OCI-LY7 (cell line): ENCODE measurements at places on chromosomes 7 and 10.

DNA sequence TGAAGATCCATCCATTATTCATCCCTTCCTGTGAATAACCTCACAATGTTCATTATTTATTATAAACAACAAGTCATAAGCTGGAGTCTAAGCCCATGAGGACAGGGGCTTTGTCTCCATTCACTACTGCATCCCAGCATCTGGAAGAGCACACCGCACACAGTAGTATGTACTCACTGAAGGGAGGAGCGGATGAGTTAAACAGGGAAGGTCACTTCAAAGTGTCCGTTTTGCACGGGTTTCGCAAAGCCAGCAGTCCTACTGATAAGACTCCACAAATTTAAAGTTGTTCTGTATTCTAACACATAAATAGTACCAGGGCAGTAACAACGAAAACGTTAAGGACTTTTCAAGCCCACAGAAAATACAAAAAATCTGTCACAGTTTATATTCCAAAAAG is 167.9 kb downstream of the PARD3 start:
- no peak for DNase-seq

DNA sequence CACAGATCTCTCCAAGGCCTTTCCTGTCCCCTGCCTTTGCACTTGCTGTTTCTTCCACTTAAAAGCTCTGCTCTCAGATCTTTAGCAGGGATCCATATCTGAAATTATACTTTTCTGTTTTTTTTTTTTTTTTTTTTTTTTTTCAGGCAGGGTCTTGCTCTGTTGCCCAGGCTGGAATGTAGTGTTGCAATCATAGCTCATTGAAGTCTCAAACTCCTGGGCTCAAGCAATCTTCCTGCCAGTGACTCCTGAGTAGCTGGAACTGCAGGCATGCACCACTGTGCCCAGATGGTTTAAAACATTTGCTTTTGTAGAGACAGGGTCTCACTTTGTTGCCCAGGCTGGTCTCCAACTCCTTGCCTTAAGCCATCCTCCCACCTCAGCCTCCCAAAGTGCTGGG is 5.0 kb upstream of the TSPAN15 start:
- no peak for DNase-seq

DNA sequence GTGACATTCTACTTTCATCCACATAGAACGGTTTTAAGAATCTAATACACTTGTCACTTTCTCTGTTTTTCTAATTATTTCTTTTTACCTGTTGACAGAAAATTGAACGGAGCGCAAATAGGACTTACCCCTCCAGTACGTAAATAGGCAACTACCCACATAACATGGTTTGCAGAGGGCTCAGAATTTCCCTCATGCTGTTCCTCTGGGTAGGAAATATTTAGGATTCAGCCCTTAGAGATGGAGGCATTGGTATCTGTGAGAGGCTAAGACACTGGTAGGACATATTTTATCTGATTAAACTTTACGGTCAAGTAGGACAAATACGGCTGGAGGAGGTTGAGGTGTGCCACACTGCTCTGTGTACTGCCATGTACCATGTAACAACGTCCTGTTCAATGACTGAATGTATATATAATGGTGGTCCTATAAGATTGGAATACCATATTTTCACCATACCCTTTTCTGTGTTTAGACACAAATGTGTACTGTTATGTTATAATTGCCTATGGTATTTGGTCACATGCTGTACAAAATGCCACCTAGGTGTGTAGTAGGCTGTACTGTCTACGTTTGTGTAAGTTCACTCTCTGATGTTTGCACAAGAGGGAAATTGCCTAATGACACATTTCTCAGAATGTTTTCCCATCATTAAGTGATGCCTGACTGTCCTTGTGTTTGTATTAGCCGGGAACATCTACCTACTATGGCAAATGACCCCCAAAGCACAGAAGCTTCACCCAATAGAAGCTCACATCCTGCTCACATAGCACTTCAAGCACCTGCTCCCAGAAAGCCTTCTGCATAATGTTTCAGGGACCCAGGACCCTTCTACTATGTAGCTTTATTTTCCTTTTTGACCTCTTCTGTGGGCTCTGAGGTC is 429.4 kb upstream of the AKR1E2 start:
- DNase-seq = no peak

DNA sequence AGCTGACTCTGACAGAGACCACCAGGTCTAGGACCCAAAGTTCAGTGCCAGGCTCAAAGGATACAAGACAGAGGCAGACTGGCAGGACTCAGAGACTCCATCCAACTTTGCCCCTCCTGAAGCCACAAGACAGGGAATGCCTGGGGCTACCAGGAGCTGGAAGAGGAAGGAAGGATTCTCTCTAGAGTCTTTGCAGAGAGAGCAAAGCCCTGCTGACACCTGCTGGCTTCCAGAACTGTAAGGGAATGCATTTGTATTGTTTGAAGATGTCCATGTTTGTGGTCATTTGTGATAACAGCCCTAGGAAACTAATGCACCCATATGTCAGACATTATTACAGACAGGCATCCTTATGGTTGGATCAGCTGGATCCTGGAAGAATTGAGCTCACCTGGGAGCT is 132.3 kb upstream of the C7orf33 start:
- no peak for DNase-seq

DNA sequence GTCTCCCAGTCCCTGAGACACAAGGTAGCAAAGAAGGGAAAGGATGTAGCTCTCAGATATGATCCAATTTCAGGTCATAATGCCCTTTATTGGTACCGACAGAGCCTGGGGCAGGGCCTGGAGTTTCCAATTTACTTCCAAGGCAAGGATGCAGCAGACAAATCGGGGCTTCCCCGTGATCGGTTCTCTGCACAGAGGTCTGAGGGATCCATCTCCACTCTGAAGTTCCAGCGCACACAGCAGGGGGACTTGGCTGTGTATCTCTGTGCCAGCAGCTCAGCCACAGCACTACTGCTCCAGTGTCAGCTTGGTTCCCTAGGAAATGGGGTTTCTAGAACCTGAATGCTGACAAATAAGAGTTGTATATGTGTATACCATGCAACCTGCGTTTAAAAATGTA is 74.6 kb upstream of the PRSS58 start:
- no peak for DNase-seq

- no peak for DNase-seq
These were observed 39.2 kb upstream of the FRMD4A start for GRCh38 chr10:14369906-14370305.

DNA sequence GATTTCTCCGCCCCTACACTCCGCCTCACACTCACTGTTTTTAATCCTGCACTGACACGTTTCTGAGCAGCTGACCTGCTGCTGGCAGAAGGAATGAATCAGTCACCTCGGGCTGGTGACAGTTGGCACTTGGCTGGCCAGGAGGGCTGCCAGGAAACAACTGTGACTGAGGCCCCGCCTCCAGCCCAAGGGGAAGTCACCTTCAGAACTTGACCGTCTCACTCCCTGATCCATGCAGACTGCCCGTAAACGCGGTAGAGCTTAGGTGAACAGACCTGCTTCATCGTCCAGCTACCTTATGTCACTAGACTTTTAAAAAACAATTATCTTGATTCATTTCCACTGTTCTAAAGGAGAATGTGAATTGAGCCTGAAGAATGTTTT is 107.5 kb downstream of the DOCK1 start:
- DNase-seq = no peak

- no peak for DNase-seq
These were observed 227.4 kb upstream of the PPP2R2D start for GRCh38 chr10:131673396-131673795.

DNA sequence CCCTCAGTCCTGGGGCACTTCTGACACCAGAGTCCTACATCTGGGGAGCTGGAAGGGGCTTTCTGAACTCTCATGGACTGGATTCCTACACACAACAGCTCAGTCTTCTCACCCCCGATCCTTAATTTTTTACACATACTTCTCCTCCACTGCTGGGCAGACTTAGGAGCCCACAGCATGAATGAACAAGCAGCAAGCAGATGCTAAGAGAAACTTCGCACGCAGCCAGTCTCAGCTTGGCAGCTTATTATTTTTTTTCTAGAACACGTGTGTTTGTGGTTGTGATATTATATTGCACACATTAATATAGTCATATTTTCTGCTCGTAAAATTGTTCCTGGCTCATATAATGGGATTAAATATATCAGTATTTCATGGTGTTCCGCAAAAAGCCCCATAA is 50.9 kb upstream of the LOXL4 start:
- no peak for DNase-seq

DNA sequence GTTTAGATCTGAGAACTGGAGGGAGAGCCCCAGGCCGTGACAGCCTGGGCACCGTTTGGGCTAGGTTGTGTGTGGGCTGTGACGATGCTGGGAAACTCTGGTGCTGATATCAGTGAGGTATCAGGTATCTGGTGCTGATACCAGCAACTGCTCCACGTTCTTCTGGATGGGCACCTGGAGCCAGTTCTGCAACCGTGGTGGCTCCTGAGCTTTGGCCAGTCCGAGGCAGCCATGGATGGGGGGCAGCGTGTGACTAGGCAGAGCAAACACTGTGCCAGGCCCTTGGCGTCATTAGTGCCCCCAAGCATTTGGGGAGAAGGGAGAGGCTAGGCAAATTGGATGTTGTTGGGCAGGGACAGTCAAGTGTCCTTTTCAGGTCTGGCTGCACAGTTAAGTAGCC is 57.9 kb downstream of the ZNF467 start:
- DNase-seq = no peak

GRCh38 chr10:641149-642010 is 48.1 kb downstream of the DIP2C start:
- DNase-seq = no peak

- no peak for DNase-seq
These were observed 109.3 kb upstream of the INSIG1 start for GRCh38 chr7:155188357-155188756.

DNA sequence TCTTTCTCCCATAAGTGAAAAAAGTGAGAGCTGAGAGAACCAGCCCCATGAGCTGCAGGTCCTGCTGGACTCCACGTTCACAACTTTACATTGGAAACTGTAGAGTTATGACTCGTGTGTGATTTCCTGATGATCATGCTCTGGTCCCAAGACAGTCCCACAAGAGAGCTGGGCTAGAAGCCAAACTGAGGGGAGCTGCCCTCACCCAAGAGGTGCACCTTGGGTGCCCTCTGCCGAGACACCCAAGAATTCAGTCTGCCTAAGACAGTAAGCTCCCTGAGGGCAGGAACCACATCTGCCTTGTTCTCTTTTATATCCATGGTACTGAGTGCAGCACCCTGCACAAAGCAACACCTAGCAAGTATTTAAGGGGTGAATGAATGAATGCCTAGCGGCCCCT is 112.8 kb upstream of the SFMBT2 start:
- no peak for DNase-seq

DNA sequence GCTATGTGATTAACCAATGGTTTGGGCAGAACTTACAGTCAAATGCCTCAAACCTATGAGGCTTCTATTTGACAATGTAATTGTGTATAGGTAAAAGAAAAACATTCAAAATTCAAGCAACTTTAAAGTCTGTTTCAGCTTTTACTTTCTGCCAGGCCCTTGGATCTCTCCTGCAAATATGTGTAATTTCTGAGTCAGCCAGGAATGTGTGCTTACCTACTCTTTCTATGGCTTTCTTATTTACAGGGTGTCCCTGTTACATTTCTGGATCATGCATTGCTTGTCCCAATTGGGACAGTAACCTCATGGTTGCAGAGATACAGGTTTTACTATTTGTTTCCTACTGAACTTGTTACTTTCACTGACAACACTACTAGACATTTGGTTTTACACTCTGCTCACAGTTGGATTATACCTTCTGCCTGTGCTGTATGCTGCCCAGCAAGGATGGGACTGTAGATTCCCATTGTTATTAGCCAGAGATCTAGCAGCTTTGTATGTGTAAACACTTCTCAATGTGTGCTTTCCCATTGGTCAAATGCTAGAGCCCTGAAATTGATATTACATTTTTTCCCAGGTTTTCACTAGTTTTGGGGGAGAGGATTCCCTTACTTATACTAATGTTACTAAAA is 355.3 kb downstream of the ARL4A start:
- no peak for DNase-seq

DNA sequence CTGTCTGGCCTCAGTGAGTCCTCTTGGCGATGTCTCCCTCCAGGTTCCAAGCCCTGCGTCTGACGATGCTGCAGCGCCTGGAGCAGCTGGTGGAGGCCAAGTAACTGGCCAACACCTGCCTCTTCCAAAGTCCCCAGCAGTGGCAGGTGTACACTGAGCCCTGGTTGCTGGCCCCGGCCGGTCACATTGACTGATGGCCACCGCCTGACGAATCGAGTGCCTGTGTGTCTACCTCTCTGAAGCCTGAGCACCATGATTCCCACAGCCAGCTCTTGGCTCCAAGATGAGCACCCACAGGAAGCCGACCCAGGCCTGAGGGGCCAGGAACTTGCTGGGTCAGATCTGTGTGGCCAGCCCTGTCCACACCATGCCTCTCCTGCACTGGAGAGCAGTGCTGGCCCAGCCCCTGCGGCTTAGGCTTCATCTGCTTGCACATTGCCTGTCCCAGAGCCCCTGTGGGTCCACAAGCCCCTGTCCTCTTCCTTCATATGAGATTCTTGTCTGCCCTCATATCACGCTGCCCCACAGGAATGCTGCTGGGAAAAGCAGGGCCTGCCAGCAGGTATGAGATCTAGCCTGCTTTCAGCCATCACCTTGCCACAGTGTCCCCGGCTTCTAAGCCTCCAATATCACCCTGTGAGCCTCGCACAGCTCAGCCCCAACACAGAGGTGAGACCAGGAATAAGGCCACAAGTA is 7.3 kb upstream of the ZNF22 start:
- DNase-seq = no peak

- no peak for DNase-seq
These were observed 64.7 kb downstream of the KAT6B start for GRCh38 chr10:74891053-74891452.

GRCh38 chr7:18960725-18961124 is 156.7 kb downstream of the TWIST1 start:
- no peak for DNase-seq

DNA sequence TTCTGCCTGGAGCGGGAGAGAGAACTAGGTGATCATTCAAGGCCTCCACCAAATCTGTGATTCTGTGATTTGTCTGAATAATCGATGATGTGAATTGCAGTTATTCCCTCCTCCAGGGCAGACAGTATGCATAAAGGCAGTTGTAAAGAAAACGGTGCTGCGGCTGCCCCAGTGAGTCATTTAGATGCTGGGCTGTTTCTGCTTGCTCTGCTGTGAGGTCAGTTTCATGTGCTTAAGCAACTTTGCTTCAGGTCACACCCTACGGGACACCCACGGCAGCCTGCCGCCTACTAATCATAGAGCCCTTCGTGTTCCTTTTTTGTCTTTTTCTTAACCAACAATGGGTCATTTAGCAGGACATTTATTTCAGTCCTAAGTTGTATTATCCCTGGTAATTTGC is 158.1 kb upstream of the PITRM1 start:
- DNase-seq = no peak

DNA sequence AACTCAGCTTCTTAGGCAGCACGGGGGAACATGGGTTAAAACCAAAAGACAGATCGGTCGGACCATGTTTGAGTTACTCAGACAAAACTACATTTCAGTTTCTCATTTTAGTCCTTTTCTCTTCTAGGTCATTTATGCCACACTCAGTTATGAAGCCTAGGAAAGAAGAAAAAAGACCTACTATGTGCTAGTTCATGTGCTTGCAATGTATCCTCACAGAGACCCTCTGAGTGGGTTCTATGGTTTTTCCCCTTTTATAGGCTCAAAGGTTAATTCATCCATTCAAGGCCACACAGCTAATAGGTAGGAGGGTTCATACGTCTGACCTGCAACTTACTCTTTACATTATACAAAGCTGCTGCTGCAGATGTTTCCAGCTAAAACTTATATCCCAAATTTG is 104.7 kb upstream of the ZNF438 start:
- no peak for DNase-seq
